AG09319 (cell line): ENCODE measurements at places on chromosomes 2 and 18.

DNA sequence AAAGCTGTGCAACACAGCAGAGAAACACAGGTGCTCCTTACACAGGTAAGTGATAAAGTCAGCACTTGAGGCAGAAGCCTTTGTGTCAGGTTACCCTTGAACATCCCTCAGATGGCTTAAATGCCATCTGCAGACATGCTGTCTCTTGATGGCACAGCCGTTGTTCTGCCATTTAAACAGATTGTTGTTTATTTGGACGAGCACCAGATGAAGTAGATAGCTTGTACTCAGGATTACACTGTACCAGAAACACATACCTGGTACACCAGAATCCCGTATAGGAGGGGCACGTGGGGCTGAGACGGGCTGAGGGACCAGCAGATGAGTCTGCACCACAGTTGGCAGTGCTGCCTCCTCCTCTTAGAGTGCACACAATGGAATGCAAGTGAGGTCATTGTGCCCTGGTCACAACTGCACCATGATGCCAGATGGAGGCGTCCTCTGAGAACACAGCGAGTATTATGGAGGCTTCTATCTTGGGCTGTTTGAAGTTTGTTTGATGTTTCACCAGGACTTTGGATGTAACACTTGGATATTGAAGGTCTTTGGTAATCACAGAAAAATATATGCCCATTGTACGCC is 143.0 kb downstream of the TANC1 start:
- DNase-seq, result no peak

GRCh38 chr18:62354151-62354550 is 29.0 kb downstream of the TNFRSF11A start:
- no peak for DNase-seq

- no peak for DNase-seq
Observed at GRCh38 chr18:59456657-59457056, 97.6 kb upstream of the LMAN1 start.

DNA sequence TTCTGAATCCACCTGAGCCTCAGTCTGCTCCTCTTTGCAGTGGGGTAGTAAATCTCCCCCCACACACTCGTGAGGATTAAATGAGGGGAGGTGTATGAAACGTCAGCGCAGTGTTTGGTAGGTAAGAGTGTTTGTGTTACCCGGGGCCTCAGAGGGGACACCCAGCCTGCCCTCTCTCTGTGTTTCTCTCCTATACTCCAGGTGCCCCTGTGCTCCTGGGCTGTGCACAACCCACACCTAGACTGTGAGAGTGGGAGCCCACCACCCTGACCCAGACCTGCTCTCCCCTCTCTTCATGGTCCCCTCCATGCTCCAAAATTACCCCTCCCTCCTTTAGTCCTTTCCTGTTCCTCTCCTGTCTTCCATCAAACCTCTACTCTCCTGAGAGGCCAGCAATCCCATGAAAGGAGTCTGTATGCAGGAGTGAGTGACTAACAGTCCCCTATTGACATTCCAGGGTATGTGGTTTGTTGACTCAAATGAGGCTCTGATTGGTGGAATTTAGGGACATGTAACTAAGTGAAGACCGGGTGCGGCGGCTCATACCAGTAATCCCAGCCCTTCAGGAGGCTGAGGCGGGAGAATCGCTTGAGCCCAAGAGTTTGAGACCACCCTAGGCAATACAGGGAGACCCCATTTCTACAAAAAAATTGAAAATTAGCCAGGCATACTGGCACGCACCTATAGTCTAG is 10.4 kb downstream of the CIB4 start:
- no peak for DNase-seq

DNA sequence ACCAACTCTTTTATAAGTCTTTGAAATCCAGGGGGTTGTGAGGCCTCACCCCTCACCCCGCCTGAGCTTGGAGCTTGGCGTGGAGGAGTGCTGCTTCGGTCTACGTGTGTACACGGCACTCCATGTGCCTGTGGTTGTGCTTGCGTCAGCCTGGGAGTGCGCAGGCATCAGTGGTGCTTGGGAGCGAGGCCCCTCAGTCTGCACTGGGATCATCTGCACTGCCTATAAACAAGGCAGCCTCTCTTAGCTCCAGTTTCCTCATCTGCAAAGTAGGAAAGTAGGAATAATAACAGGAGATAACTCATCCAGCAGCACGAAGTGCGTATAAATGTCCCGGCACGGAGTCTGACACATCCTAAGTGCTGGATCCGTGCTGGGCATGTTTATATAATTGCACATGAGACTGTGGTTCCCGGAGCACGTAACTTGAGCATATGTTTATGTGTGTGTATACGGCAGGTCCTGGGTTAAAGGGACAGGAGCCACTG is 1.2 kb downstream of the GYPC start:
- DNase-seq, result peak; percentile 71

- no peak for DNase-seq
Observed at GRCh38 chr2:111904726-111905474, 6.5 kb downstream of the MERTK start.

GRCh38 chr2:188328419-188328818 is 36.7 kb downstream of the GULP1 start:
- DNase-seq, result no peak

- no peak for DNase-seq
Observed at GRCh38 chr2:120344214-120344975, 1.5 kb upstream of the INHBB start.

- no peak for DNase-seq
Observed at GRCh38 chr2:105255979-105256378, 14.4 kb downstream of the GPR45 start.

- DNase-seq, result no peak
Observed at GRCh38 chr2:206804326-206804725, 38.9 kb downstream of the FASTKD2 start.
